ENCODE measurements at places on chromosomes 1 and 21. TPM values are rescaled to one million over a fixed set of nuclear protein-coding genes. Genes with fewer than 3 reads are reported as not detected.

DNA sequence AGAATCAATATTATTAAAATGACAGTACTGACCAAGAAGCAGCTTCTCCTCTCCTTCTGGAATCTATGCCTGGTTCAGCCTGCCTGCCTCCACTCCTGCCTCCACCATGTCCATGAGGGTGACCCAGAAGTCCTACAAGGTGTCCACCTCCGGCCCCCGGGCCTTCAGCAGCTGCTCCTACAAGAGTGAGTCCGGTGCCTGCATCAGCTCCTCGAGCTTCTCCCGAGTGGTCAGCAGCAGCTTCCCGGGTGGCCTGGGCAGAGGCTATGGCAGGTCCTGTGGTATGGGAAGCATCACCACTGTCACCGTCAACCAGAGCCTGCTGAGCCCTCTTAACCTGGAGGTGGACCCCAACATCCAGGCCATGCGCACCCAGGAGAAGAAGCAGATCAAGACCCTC, 822.4 kb upstream of the NEGR1 start:
- no peak for DNase-seq

DNA sequence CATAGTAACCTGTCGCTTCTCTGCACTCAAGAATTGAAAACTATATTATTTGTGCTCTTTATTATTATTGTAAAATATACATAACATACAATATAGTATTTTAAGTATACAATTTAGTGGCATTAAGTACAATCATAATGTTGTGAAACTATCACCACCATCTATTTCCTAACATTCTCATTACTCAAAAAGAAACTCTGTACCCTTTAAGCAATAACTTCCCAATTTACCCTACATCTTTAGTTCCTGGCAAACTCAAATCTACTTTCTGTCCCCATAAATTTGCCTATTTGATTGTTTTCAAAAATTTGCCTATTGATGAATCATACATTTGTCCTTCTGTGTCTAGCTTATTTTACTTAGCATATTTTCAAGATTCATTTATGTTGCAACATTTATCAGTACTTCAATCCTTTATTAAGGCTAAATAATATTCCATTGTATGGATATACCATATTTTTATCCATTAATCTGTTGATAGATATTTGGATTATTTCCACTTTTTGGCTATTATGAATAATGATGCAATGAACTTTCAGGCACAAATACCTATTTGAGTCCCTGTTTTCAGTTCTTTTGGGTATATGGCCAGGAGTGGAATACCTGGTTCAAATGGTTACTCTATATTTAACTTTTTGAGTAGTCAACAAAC, 99.6 kb upstream of the DMRTA2 start:
- DNase-seq, result no peak

DNA sequence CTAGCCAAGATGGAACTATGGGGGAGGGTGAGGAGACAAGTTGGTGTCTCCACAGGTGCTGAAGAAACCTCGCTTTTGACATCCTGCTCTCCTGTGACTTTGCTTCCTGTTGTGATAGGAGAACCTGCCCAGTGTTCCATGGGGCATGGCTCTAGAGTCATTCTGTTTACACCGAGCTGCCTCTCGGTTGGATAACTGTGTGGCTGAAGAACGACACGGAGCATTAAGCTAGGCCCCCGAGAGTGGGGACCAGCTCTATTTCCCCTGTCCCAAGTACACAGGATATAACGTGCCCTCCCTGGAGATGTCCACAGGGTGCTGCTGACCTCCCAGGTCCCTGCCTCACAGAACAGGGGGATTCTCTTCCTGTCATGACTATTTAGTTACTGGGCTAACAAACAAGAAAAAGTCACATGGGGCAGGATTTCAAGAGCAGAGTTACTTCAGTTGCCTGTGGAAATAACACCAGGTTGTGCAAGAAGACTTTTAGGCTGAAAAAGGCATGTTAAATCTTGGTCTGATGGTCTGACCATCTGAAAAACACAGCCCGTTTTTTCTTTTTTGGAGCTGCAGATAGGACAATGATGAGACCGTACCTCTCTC, 29.4 kb upstream of the PPP2R5A start:
- DNase-seq, result peak; percentile 25

DNA sequence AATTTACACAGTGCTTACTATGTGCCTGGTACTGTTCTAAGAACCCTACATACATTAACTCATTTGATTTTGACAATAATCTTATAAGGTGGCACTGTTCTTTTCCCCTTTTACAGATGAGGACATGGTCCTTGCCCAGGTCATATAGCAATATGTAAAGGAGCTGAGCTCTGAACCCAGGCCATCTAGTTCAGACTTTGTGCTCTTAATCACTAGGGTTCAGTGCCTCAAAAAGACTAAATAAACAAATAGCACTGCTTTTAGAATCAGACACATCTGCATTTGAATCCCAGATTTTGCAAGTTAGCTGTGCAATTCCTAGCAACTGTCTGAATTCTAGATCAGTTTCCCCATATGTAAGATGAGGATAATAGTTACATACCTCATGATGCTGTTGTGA, 8.7 kb upstream of the BCAR3 start:
- DNase-seq, result no peak

Gene C1orf21
- 0.07 TPM for total RNA-seq

Gene MEX3A
- 0.73 TPM for total RNA-seq
